Central memory CD8-positive, alpha-beta T cell (primary cell): ENCODE measurements at places on chromosomes 7 and 10.

DNA sequence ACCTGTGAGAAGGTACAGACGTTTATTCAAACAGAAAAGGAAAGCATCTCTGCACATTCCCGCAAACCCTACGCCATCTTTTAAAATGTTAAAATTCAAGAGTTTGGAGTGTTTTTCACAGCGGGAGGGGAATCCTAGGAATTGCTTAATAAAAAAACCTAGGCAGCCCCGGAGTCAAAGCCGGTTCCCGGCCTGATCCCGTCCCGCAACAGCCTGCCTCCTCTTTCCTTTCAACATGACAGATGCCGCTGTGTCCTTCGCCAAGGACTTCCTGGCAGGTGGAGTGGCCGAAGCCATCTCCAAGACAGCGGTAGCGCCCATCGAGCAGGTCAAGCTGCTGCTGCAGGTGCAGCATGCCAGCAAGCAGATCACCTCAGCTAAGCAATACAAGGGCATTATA, 123.0 kb upstream of the VSTM2A start:
- no peak for DNase-seq

GRCh38 chr10:114401195-114401791, 3.0 kb downstream of the AFAP1L2 start:
- no peak for DNase-seq

DNA sequence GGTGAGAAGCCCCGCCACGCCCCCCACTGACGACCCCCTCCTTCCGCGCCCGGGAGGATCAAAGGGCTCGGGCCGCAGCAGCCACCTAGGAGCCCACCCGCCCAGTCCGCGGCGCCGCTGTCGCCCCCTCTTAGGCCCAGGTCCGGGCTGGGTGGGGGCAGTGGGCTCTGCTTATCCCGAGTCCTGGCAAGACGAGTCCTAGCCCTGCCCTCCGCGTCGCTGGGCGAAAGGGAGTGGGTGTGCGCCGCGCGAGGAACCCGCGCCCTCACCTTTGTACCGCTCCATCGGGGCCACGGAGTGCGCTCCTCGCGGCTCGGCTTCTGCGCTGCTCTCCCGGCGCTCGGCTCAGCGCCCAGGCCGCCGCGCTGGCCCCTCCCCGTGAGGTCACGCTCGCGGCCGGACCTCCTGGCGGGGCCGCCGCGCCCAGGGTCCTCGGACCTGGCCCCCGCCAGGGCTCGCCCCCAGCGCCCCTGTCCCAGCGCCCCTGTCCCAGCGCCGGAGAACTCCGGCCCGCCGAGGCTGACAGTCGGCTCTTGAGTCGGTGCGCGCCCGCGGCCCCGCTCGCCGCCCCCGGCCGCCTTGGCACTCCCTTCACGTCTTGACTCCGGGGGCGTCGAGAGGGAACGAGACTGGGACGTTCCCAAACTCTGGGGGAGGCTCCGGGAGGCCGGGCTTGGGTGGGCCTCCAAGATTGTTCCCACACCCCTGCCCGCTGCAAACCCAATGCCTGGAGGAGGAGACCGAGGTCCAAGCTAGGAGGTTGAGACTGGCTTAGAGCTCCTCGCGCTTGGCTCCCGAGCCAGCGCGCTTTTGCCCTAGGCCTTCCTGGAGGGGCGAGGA, at the start of gene AFAP1L2:
Gene AFAP1L2, minus strand, starts transcription at position 332 of the 840 bp plus-strand sequence. Its CDS starts 47 bp downstream, at position 285.
- no peak for DNase-seq

DNA sequence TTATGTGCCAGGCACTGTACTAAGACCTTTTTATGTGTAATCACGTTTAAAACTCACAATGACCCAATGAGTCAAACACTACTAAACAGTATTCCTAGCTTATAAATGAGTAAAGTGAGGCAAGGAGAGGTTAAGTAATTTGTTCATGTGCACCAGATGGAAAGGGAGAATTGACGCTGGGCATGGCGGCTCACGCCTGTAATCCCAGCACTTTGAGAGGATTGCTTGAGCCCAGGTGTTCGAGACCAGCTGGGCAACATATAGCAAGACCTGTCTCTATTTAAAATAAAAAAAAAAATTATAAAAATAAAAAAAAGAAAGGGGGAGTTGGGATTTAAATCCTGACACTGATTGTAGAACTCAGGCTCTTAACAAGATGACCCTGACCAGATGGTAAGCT, 46.7 kb upstream of the DLG5 start:
- no peak for DNase-seq

GRCh38 chr10:88906921-88907320, 26.9 kb downstream of the STAMBPL1 start:
- no peak for DNase-seq
